WERI-Rb-1 (cell line): ENCODE measurements at places on chromosomes 2 and 18.
A peak's percentile ranks its signal among the peaks of the same experiment; 100 is the strongest.

- no peak for DNase-seq
These were observed 62.8 kb downstream of the TCF7L1 start for GRCh38 chr2:85195956-85196355.

DNA sequence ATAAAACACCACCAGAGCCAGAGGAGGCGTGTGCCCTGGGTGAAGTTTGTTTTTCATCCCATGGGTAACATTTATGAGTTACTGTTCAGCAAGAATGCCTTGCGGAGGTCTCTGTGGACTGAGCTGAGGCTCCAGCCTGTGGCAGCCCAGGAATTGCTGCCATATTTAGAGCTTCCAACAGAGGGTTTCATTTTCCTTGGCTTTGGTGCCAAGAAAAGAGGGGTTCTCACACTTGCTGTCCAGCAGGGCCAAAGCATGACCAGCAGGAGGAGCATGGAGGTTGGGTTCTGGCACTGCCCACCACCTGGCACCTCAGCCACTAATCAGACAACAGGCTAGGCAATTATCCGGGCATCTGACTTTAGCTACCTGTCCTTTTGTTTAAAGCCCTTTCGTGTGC lies 36.7 kb downstream of the EPAS1 start:
- DNase-seq, result no peak

DNA sequence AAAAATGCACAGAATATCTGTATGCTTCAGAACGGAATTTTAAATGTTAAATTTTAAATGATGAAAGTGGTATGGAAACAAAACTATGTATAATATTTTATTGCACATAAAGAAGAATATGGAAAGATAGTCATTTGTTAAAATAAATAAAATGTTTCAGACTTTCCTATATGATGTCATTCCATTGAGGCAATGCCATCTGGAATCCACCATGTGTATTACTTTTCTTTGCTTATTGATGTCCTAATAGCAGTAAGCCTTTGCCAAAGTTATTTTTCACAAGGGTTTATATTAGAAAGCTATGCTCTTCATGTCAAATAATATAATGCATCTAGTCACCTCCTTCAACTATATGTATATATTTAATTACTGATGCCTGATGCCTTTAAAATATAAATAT lies 601.6 kb upstream of the PKDCC start:
- no peak for DNase-seq

- no peak for DNase-seq
These were observed 505.3 kb upstream of the SLC39A10 start for GRCh38 chr2:195151711-195152110.

- DNase-seq, result no peak
These were observed 88.7 kb downstream of the MYO1B start for GRCh38 chr2:191333911-191334357.

GRCh38 chr2:1973636-1974035 lies 229.3 kb upstream of the PXDN start:
- DNase-seq, result no peak

DNA sequence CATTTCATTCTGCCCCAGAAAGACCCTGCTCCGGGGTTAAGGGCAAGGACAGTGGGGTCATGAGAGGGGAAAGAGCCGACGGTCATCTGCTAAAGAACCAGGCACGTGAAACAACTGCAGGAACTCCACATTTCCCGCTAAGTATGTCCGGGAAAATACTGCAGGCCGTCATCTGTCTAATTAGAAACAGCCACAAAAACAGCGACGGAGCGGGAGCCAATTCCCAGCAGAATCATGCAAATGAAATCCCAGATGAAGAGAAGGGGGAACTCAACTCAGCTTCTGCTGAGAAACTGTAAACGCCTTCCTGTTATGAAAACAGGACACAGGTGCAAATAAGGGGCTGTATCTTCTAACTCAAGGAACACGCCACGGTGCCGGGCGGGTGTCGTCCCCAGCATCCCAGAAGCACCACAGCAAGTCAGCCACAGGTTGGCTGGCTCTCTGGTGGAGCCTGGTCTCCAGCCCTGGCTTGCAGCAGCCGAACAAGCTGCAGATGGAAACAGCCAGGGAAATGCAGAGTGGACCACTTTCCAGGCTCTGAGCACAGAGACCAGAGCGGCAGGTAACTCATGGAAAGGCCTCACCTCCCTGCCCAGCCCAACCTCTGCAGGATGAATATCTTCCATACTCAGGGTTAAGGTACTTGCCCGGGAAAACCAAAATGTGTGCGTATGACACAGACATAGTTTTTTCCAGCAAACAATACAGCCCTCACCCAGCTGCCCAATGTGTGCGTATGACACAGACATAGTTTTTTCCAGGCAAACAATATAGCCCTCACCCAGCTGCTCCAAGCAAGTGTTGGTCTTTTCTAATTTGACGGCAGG lies 28.9 kb downstream of the PXDN start:
- DNase-seq, result no peak

DNA sequence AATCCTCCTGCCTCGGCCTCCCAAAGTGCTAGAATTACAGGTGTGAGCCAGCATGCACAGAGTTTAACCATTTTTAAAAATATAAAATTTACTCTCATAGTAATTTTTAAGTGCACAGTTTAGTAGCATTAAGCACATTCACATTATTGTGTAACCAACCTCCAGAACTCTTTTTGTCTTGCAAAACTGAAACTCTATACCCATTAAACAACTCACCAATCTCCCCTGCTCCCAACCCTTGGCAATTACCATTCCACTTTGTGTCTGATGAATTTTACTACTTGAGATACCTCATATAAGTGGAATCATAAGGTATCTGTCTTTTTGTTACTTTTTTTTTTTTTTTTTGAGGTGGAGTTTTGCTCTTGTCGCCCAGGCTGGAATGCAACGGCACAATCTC lies 112.5 kb downstream of the BMPR2 start:
- no peak for DNase-seq

DNA sequence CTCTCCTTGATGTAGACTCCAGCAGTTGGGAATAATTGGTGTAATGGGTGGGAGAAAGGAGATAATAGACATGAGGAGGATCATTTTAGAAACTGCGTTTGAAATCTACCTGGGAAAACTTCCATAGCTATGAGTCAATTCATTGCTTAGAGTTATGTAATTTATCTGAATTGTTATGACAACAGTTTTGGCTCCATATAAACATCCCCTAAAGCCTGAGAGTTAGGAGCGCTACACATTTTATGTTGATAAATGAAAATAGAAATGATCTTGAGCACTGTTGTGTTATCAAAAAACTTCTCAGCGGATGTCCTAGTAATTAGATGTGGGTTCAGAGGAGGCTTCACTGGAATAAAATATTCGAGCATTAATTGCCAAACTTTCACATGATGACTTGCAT lies 573.4 kb downstream of the TSN start:
- DNase-seq, result no peak

- DNase-seq, result no peak
These were observed 39.6 kb downstream of the DOCK10 start for GRCh38 chr2:225002656-225003045.

GRCh38 chr2:38997781-38998180 lies 108.1 kb downstream of the ARHGEF33 start:
- no peak for DNase-seq

GRCh38 chr2:186862869-186863709 lies 14.1 kb upstream of the ZSWIM2 start:
- no peak for DNase-seq

DNA sequence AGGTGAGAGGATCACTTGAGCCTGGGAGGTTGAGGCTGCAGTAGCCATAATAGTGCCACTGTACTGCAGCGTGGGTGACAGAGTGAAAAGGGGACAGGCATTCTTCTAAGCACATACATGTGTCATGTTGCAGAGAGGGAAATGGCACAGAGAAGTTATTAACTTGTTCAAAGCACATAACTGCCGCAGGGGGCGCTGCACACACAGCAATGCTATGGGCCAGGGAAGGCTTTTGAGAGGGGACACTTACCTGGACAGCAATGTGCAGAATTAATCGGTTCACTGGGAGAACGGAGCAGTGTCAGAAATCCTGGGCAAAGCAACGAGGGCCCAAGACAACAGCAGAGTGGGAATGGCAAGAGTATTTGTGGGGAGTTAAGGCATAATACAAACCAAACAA lies 2.4 kb downstream of the SCYGR8 start:
- DNase-seq, result peak; percentile 26

- no peak for DNase-seq
These were observed 241.3 kb downstream of the MREG start for GRCh38 chr2:215772003-215772402.

GRCh38 chr18:31484461-31484860 lies 13.5 kb upstream of the DSG2 start:
- no peak for DNase-seq

DNA sequence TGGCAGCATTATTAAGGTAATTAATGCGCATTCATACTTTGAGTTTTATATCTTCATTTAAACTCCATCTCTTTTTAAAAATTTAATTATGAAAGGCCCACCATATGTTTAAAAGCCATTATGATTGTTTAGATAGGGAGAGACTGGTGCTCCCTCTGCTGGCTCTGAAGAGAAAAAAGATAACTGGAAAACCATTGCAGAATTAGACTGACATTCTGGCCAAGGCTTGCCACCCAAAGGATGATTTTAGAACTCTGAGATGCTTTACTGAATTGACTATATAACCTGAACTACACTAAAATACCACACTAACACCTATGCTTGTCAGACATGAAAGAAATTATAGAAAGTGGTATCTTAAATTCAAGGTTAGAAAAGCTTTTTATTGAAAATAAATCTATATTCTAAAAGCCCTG lies 127.6 kb upstream of the SPOPL start:
- DNase-seq, result peak; percentile 14

DNA sequence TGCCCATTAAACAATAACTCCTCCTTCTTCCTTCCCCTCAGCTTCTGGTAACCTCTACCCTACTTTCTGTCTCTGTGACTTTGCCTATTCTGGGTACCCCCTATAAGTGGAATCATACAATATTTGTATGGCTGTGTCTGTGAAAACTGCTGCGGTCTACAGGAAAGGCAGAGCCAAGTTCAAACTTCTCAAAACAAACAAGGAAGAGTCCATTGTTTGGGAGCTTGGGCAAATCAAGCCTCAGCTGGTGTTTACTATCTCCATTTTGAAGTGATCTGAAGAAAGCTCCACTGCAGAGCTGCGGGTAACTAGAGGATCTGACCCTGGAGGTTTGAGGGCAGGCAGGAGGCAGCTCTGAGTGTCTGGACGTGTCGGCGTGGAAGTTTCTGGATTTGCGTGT lies 48.6 kb upstream of the DAPL1 start:
- DNase-seq, result no peak

DNA sequence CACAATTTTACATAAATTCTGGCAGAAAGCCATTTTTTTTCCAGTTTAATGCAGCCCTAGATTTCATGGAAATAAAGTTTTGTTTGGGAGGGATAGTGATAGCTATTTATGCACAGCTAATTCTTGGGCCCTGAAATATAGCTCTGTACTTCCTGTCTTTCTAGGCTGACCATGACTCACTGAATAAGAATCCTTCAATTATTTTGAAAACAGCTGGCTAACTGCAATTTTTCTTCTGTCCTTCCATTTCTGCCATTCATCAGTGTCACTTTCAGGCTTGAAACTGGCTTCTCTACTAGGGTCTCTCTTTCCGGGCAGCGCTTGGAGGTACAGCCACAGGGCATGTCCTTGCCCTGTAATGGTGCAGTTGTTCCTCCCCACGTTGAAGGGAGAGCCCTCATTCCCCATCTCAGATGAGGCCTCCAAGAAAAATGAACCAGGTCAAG lies 97.1 kb upstream of the TMEM178A start:
- no peak for DNase-seq

- DNase-seq, result peak; percentile 19
These were observed 243.0 kb downstream of the HDAC4 start for GRCh38 chr2:239157771-239158170.

DNA sequence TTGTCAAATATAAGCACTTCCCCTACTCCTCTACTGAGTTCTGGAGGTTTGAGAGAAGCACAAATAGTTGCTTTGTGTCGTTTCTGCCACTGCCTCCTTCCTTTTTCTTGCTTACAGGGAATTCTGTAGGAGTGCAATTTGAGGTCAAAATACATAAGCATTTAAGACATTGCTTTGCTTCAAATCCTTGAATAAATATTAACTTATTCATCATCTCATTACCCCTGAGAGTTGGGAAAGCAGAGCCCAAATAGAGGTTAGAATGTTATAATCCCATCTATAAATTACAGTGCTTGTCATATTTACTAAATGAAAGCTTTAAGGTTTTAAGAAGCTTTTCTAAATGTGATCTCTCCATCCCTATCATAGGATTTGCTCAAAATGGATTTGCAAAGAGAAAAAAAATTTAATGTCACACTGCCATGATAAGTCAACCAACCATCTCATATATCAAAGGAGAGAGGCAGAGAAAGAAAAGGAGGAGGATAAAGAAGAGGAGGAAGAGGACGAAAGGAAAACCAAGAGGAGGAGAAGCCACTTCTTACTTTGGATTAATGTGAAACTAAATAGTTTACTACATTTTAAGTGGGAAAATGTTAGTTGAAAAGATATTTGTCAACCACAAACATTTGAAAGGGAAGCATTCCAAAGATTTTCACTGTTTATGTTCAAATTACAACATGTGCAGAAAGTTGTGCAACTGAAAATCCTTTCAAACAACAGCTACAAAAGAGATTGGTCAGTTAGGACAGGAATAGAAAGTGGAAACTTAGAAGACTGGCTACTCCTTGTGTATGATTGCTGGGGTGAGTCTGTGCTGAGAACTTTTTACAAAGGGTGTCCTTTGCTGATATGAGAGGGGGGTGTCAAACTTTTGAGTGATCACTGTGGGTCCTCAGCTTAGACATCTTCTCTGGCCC lies 277.3 kb upstream of the FN1 start:
- no peak for DNase-seq

DNA sequence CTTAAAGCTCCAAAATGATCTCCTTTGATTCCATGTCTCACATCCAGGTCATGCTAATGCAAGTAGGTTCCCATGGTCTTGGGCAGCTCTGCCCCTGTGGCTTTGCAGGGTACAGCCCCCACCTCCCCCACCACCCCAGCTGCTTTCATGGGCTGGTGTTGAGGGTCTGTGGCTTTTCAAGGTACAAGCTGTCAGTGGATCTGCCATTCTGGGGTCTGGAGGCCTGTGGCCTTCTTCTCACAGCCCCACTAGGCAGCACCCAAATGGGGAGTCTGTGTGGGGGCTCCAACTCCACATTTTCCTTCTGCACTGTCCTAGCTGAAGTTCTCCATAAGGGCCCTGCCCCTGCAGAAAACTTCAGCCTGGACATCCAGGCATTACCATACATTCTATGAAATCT lies 19.0 kb downstream of the SLC9A4 start:
- no peak for DNase-seq

DNA sequence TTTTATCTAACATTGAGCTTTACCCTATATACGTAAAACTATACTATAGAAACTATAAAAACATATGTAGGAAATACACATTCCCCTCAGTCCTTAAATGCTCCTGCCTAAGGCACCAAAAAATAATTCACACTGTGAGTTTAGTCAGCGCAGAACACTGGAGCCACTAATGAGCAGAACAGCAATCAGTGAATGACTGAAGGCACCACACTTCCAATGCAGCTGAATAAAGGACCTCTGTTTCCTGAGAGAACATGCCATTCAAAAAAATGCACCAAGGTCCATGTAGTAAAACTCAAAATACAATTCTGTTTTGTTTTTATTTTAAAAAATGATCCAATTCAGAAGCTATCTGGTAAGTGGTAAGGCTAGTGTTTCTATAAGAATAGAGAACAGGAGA lies 1280.6 kb upstream of the NRXN1 start:
- no peak for DNase-seq

GRCh38 chr2:60745330-60745729 lies 10.7 kb upstream of the PAPOLG start:
- no peak for DNase-seq
